ENCODE measurements at places on chromosomes 2 and 18. TPM values are rescaled to one million over a fixed set of nuclear protein-coding genes. Genes with fewer than 3 reads are reported as not detected.

The TLX2 gene
- total RNA-seq, result under 0.01 TPM

The MYOM1 gene
- total RNA-seq, result under 0.01 TPM

The IL37 gene
- total RNA-seq, result not detected

The ERICH2 gene
- not detected for total RNA-seq

The DARS1 gene
- 116 TPM for total RNA-seq

The PAX8 gene
- 2.9 TPM for total RNA-seq

The CPO gene
- under 0.01 TPM for total RNA-seq

The WDR43 gene
- total RNA-seq, result 159 TPM

Data from subcutaneous preadipocyte (primary cell).